ENCODE measurements at places on chromosomes 1 and 21.

- DNase-seq: no peak
These were observed 4.1 kb upstream of the OLIG2 start for GRCh38 chr21:33021667-33022066.

- no peak for DNase-seq
These were observed 1.4 kb downstream of the TENT5B start for GRCh38 chr1:27011058-27011764.

DNA sequence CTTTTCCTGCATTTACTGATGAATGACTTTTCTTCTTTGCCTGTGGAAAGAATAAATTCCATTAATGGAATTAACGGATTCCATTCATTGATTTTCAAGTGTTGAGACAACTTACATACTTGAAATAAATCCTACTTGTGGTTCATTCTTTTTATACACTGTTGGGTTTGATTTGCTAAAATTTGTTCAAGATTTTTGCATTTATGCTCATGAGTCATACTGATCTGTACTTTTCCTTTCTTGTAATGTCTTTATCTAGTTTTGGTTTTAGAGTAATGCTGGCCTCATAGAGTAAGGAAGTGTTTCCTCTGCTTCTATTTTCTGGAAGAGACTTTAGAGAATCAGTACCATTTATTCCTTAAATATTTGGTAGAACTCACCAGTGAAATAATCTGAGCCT, 14.4 kb downstream of the UROD start:
- no peak for DNase-seq

- no peak for DNase-seq
These were observed 10.2 kb upstream of the TARBP1 start for GRCh38 chr1:234489007-234489697.

GRCh38 chr1:27001570-27002360, 8.3 kb downstream of the TRNP1 start:
- DNase-seq: no peak
